ENCODE measurements at places on chromosomes 5 and 9.

GRCh38 chr9:4308482-4308881, 8.6 kb upstream of the GLIS3 start:
- DNase-seq = no peak

DNA sequence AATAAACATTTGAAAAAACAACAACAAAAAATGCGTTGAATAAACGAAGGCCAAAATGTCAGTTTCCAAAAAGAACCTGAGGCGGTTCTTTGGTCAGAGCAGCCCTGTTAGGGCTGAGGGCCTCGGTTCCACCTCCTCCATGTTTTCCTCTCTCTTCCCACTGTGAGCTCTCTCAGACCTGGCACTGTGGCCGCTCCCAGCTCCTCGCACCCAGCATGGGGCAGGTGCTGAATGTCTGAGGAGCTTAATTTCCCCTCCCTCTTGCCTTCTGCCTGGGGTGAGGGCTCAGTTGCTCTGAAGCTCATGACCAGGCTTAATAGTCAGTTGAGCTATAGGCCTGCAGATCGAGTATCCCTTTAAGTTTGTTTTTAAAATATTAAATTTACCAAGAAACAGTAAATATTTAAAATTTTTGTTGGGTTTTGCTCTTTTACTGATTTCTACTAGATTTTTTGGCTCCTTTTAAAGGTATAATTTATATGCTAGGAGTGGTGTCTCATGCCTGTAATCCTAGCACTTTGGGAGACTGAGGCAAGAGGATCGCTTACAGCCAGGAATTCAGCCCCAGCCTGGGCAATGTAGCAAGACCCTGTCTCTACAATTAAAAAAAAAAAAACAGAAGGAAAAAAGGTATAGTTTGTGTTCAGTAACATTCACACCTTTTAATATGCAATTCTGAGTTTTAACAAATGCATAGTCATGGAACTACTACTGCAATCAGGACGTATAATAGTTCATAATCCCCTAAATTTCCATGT, 28.1 kb downstream of the DAPK1 start:
- DNase-seq = no peak

- DNase-seq = no peak
Measured at GRCh38 chr9:129633848-129634247, 7.9 kb downstream of the NTMT1 start.

GRCh38 chr5:108432024-108432423, 50.1 kb upstream of the FBXL17 start:
- no peak for DNase-seq

- DNase-seq = no peak
Measured at GRCh38 chr9:124018730-124019697, 7.4 kb downstream of the LHX2 start.

DNA sequence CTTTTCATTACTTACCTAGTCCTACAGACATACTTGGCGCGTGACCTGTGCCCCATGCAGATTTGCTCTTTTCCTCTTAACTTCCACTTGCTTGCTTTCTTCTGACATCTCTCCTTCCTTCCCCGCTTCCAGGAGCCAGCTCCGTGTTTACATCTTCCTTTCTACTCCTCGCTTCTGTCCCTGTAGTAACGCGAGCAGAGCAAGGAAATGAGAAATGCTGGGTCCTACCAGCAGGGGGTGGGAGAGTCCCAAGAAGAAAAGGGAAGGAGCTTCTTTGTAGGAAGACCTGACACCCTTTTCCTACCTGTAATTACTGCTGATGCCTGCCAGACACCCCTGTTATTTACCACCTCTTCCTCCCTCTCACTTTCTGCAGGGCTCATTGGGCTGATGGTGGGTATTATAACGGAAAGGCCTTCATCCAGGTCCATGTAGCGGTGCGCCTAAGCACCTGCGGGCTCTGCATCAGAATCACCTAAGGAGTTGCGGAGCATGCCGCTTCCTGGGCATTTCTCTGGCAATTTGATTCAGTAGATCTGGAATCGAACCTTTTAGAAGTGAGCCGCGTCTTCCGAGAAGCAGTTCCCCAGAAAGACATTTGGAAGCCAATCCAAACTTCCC, 1260.8 kb upstream of the WWC1 start:
- DNase-seq = no peak

- DNase-seq = no peak
Measured at GRCh38 chr5:148794275-148794674, 32.1 kb upstream of the ADRB2 start.

- no peak for DNase-seq
Measured at GRCh38 chr5:159702301-159702700, 214.0 kb upstream of the ADRA1B start.

DNA sequence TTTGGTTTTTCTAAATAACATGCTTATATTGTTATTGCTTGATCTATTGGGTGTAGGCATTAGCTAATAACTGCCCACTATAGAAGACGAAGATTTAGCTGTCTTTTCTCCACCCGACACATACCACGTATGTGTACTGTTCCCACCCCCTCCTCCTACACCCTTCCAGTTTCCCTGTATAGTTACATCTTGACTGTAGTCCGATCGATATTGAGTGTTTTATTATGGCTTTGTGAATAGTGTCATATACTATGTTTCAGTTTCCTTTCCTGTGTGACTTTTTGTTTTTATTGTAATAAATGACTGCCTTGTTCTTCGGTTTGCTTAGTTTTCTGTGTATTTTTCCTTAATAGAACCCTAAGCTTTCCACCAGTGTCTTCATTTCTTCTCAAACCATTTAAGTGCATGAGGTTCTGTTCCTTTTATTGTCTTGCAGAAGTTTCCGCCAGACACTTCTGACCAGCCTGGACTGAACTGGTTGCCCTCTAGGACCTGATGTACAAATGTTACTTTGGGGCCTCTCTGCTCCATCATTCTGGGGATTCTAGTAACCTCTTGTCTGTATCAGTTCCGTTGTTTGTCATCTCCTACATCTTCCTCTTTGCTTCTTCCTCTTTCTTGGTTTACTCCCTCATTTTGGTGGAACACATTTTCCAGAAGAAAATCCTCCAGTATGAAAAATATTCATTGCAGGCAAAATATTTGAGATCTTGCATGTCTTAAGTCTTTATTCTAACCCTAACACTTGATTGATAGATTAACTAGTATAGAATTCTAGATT, 61.8 kb downstream of the PRKACG start:
- DNase-seq = no peak
